Activated T-cell treated with anti-CD3 and anti-CD28 coated beads, Interleukin-2, amount 50 U/mL, for 4 hours (primary cell): ENCODE measurements at places on chromosomes 4 and X. TPM values are rescaled to one million over a fixed set of nuclear protein-coding genes. Genes with fewer than 3 reads are reported as not detected.

- DNase-seq: no peak
Observed at GRCh38 chrX:103017542-103017941, 46.4 kb downstream of the BEX1 start.

Gene SFRP2
- total RNA-seq: 0.24 TPM

DNA sequence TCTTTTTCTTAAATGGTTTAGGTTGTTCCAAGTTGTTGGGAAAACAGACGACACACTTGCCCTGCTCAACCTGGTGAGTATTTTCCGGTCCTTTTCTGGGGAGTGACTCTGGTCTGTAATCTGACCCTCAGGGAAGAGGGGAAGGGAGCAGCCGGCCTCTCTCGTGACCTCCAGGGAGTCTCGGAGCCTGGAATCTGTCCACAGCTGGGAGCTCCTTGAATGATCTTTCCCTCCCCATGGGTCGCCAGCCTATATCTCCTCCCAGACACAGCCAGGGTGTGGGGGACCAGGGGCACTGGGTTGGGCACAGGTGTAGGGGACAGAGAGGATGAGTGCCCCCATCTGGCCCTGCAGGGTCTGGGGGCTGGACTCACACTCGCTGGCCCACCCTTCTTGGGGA is 18.9 kb downstream of the TMEM175 start:
- DNase-seq: no peak

Gene ZMAT1
- 1.1 TPM for total RNA-seq

DNA sequence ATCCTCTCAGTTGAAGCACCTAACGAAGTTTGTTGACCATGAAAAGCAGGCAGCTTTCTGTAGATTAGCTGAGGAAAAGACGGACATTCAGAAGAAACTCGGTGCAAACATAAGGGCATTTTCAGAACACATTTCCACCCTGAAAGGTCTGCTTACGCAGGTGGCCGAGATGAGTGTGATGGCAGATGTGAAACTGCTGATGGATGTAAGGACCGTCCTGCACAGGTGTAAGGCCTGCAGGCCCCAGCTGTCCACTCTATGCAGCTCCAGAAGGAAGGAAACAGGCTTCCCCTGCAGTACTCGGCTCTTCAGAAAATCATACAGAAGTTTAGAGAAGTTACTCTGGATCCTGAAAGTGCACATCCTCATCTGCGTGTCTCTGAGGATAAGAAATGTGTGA is 20.8 kb upstream of the TRIM60 start:
- no peak for DNase-seq

- no peak for DNase-seq
Observed at GRCh38 chrX:45755703-45756102, 555.0 kb upstream of the DIPK2B start.

- no peak for DNase-seq
Observed at GRCh38 chr4:15400981-15401671, 26.7 kb upstream of the C1QTNF7 start.

GRCh38 chrX:153697924-153698865 is 10.5 kb downstream of the SLC6A8 start:
- DNase-seq: no peak

Gene HSPA4L
- total RNA-seq: 0.27 TPM

Gene P2RY4
- total RNA-seq: not detected

GRCh38 chrX:49106930-49107329 is 16.6 kb downstream of the GPKOW start:
- no peak for DNase-seq

DNA sequence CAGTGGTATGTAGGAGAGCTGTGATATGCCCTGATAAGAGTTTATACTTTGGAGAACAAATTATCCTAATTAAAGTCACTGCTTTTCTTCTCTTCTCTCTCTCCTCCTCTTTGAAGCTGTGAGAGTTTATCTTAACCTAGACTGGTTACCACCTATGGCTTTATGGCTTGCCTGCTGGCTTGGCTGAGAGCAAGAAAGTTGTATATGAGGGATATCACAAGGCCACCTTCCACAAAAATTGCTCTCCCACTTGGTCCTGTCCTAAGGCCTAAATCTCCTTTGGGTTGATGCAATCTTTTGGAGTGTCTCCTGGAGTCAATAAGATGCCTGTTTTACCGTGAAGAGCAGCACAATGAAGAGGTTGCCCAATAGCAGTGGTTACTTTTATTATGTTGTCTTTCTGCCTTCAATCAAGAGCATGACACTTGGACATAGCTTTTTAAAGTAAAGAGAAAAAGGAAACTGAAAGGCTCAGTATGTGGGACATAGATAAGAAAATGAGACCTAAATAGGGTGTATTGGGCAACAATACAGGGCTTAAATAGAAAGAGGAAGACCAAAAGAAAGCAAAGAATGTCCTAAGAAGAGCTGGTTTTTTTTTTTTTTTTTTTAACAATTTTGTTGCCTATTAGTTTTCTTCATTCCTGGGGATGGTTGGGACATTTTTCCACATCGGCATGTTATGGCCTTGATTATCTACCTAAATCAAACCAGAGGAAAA is 9.2 kb downstream of the GUCY1A1 start:
- DNase-seq: no peak
